NCI-H1694 treated with DMSO at 0.1 percent for 48 hours (cell line): ENCODE measurements at places on chromosomes 2 and 18.

DNA sequence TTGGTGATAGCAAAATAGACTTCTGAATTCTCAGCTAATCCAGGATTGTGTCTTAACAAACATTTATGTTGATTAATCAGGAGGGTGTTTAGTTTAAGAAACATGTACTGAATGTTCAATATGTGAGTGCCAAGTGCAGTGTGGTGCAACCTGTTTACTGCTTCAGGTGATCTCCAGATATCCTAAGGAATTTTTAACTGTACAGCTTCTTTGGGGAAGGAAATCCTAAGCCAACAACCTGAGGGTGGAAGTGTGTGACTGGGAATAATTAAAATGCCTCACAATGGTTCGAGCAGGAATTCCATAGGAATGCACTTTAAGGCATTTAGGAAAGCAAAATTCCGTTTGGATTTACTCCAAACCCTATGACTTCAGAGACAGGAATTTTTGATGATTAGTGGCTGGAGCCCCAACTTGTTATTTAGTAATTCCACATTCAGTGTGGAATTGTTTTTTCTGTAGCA, 16.4 kb downstream of the CRIM1 start:
- no peak for DNase-seq

DNA sequence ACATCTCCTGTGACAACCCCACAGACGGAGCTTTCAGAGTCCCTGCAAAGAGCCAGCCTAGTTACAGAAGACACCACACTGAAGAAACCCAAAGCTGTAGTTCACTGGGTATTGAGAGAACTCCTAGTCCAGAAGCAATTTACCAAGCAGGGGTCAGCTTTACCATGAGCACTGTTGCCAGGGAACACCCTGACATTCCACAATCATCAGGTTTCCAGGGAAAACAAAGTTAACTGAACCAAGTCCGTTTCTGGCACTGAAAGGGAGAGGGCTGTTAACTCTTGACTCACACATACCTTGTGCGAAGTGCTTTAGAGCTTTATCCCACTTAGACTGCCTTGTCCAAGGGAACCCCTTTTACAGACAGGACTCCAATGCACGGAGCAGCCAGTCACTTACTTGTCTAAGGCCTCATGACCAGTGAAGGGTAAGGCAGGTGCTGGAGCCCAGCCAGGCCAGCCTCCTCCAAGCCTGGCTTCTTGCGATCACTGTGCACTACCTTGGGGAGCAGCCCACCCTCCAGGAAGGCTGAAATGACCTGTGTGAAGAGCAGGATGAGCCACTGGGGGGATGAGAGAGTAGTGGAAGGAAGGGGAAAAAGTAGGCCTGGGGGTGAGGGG, 53.9 kb downstream of the REEP1 start:
- no peak for DNase-seq

DNA sequence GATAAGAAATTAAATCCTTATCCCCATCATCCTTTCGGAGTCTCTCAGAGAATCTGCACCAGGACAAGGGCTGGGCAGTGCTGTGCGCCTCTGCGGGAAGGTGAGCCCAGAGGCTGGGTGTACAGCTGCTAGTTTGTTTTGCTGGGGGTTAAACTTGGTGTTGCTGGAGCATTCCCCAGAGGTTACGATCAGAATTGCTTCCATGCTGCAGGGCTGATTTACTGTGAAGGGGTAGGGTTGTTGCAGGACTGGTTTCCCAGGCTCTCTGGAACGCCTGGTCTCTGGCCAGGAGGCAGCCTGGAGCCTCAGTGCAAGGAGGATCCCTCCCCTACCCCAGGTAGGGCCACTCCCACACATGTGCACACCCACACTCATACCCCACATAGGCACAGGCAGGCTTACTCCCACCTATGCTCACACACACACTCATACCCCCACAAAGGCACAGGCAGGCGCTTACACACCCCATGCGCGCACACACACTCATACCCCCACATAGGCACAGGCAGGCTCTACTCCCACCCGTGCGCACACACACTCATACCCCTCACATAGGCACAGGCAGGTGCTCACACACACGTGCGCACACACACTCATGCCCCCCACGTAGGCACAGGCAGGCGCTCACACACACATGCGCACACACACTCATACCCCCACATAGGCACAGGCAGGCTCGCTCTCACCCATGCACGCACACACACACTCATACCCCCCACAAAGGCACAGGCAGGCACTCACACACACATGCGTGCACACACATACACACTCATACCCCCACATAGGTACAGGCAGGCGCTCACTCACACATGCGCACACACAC, 11.3 kb downstream of the CNNM4 start:
- DNase-seq = no peak

GRCh38 chr2:154908327-154908726, 209.8 kb downstream of the KCNJ3 start:
- no peak for DNase-seq

DNA sequence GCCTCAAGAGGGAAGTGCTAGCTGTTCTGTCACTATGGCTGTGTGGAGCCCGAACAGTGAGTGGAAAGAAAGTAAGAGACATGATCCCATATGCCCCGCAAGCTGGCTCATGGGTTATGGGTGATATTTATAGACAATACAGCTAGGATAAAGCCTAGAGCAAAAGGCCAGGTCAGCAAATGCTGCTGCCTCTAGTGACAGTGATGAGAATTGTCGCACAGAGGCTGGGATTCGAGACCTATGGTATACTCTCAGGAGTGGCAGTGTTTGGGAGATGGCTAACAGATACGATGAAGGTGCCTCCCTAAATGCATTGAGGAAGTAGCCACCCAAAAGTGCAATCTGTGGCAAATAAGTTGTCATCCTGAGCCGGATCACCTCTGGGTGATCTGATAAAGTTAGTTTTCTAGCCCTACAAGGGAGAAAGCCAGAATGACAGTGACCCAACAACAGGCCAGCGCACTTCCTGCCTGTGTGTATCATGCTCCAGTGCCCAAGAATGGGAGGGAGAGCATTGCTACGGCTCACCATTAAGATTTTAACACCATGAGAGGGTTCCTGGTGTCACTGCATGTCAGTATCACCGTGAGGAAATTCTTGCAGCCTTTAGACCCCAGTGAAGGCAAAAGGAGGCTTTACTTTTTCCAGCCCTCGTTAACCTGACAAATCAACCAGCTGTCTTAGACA, 92.2 kb upstream of the TGFA start:
- DNase-seq = peak; percentile 57

GRCh38 chr18:267380-267687, 513 bp downstream of the THOC1 start:
- DNase-seq = peak; percentile 31

DNA sequence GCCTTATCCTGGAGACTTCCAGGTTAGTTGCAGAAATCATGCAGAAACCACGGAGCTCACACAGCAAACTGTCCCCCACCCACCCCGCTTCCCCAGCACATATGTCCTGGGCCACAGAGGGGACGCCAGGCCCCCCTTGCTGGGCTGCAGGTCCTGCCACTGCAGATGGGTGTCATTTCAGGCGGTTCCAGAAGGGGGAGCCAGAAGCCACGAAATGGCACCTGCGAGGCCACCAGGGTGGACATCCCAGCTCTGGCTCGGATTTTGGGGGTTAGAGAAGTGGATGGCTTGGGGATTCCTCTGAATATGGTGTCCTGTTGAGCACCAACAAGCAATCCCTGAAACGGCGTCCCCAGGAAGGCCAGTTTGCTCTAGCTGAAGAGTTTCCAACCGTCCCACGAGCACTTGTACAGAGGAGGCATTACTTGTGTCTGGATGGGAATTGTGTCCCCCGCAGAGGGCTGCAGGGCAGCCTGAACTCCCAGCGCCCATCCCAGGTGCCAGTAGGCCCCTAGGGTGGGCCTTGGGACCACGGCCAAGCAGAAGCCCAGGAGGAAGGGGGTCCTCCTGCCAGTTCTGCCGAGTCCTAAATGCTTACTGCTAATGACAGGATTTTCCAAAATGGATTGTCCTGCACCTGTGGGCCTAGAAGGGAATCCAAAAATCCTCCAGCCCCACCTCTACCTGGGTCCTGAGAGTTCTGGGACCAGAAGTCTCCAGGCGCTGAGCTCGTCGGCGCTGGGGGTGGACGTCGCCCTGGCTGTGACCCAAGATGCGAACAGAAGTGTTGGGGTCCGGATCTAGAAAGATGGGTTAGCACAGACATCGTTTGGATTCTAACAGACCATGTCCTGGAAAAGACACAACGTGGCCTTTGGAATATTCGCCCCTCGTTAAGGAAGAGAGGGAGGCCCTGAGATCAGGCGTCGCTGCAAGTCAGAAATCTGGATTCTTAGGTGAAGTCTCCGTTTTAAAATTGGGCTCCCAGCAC, 14.6 kb upstream of the NFATC1 start:
- peak; percentile 19 for DNase-seq

DNA sequence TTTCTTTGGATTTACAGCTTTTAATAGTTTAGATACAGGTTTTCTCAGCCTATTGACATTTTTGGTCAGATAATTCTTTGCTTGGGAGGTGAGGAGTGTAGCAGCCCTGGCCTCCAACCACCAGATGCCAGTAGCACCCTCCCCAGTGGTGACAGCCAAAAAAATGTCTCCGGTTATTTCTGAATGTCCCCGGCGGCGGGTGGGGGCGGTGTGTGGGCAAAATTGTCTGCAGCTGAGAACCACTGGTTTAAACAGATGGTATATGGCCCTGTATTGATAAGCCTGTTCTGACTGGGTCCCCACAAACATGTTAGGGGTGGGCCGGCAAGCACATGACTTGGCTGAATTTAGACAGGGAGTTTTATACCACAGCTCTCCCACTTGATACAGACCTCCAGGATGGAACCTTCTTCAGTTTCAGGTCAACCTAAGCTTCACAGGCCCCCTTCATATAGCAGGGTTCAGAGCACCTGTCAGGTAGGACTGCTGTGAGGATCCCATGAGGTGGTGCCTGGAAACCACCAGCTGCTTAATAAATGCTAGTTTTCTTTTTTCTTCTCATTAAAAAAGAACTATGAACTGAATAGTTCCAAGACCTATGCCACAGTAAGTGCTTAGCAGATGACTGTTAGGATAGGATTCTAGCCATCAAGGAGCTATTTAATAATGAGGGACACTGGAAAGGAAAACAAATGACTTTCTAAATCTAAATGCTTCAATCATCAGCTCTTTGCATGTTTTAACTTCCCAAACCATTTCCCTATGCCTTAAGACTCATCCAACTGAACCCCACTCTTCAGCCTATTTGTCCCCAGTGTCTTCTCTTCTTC, 18.1 kb downstream of the LPIN2 start:
- no peak for DNase-seq

DNA sequence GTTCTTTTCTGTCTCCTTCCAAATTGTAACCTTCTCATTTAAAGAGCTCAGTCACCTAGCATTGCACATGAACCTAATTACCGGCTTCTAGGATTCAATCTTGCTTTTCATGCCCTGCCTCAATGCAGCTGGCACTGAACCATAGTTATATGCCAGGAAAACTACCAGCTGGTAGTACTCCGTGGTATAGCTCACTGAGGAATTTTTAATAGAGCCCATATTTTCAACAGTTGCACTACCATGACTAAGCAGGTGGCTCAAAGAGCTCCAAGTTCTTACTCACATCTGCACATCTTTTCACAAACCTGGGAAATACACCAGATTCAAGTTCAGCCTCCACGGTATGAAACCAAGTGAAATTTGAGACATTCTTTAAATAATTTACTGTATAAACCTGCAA, 363.5 kb downstream of the GRB14 start:
- DNase-seq = peak; percentile 52

GRCh38 chr2:79799729-79800128, 286.9 kb downstream of the CTNNA2 start:
- no peak for DNase-seq

- DNase-seq = no peak
These were observed 187.1 kb downstream of the TCF4 start for GRCh38 chr18:55400590-55401541.

DNA sequence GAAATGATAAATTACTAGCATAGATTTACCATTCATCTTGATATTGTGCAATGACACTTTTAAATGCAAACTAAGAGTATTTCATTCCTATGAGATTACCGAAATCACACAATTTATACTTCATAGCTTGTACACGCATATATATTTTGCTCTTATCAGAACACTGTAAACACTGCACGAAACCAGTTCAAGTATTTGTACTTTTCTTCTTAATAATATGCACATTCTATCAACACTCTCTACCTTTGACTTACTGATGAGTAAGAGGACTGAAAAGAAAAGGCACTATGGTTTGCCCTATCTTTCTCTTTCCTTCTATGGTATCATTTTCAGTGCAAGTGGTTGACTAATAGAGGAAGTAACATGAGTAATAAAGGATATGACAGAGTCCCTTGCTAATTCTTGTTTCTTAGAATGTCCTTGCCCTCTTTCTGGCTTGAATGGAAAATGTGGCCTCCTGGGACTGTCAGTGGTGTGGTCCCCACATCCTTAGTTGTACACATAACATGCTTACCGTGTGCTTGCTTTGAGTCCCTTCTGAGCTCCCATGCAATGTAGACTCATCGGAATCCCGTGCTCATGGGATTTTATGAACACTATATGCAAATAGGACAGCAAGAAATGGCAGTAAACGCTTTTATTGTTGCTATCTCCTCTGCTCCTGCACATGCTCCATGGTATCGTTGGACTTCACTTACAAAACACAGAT, 363.5 kb upstream of the TNP1 start:
- DNase-seq = no peak

- no peak for DNase-seq
These were observed 160.1 kb downstream of the TWIST2 start for GRCh38 chr2:239008004-239008403.

GRCh38 chr2:201233192-201233811, 27.0 kb upstream of the CASP8 start:
- DNase-seq = no peak

DNA sequence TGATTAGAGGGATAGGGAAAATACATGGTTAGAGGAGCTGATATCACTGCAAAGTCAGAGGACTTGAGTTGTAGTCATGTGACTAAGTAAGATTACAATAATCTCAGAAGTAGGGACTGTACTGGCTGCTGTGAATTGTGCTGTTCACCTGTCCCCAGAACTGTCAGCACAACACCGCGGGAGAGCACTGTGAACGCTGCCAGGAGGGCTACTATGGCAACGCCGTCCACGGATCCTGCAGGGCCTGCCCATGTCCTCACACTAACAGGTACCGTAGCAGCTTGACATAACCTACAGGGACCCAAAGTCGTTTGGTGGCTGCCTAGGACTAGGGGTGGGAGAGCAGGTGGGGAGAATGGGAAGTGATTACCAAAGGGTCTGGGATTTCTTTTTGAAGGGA, 132.8 kb upstream of the TTC39C start:
- no peak for DNase-seq

DNA sequence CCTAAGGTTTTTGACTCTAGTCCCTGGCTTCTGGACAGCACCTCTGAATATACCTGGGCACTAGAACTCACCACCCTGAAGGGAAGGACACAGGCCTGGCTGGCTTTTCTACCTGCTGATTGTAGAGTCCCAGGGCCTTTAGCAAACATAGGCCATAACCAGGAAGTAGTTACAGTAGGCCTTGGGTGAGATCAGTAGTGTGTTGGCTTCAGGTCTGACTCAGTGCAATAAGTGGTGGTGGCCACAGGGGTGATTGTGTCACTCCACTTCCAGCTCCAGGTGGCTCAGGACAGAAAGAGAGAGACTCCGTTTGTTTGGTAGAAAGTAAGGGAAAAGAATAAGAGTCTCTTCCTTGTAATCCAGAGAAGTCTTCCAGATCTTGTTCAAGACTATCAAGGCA, 101.7 kb upstream of the LGALSL start:
- no peak for DNase-seq
